ENCODE measurements at places on chromosomes 7 and 10. TPM values are rescaled to one million over a fixed set of nuclear protein-coding genes. Genes with fewer than 3 reads are reported as not detected.

Gene GNAT3
- total RNA-seq: not detected

Gene PRSS37
- total RNA-seq: not detected

Gene C7orf33
- total RNA-seq: not detected

Gene CDH23
- total RNA-seq: 3.4 TPM
